Femur (tissue), 1 donor: ENCODE measurements at places on chromosomes 12 and 14.

- no peak for DNase-seq
Observed at GRCh38 chr12:57031138-57031725, 14.9 kb upstream of the TAC3 start.

- no peak for DNase-seq
Observed at GRCh38 chr14:29197557-29197956, 431.0 kb downstream of the FOXG1 start.

DNA sequence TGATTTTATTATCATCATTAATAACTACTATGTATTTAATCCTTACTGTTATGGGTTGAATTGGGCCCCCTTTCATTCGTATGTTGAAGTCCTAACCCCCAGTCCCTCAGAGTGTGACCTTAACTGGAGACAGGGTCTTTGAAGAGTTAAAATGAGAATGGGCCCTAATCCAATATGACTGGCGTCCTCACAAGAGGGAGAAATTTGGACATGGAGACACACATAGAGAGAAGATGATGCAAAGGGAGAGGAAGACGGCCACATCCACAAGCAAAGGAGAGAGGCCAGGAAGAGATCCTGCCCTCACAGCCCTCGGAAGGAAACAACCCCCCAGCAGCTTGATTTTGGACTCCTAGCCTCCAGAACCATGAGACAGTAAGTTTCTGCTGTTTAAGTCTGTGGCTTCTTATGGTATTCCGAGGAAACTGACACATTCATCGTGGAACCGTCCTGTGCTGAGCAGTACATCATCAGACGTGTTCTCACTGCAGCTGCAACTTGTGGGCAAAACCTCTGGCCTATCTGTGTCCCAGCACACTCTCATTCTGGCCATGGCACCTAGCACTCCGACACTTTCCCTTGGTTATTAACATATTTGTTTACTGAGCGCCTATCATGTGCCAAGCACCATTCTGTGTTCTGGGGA lies 127.6 kb downstream of the SLC38A6 start:
- no peak for DNase-seq

- peak; percentile 75 for DNase-seq
Observed at GRCh38 chr12:31226639-31227038, 99.3 kb downstream of the SINHCAF start.

GRCh38 chr12:31783996-31784645 lies 55.3 kb upstream of the AMN1 start:
- DNase-seq: no peak

DNA sequence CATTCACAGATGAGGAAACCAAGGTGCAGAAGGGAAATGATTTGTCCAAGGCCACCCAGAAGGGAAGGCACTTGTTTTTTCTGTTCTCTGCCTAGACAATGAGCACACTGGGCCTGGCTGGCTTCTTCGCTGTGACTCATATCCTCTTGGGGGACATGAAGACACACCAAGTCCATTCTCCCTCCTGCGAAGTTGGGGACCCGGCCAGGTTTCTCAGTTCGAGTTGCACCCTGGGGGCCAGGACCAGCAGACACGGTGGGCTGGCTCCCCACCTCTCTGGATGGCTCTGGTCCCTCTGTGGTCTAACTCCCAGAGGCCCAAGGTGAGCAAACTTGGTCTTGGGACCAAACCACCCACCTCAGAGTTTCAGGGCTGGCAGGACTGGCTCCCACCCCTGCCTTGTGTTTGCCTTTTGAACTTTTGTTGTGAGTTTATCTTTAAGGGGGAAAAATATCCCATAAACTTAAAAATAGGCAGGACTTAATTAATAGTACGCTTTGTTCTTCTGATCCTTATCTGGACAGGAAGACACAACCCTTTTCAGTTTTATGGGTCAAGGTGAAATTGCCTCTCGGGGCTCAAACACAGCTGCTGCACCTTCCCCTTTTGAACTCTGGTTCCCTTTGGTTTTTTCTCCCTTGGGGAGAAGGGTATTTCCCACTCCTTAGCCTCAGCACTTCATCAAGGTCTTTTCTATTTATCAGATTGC lies 9.0 kb upstream of the MLEC start:
- no peak for DNase-seq

DNA sequence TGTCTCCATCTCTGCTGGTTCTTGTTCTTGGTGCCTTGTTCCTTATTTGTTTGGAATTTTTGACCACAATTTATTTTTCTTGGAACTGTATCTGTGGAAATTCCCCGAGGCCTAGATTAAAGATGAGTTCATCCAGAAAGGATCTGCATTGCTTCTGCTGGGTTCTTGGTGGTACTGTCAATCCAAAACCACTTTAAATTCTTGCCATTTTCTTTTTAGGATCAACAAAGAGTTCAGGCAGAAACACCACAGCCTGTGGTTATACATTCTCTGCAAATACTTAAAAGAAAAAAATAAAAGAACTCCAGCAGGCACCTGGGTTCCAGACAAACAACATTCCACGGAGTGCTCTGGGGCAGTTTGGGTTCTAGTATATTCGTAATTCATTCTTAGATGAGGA lies 6.0 kb upstream of the VAMP1 start:
- DNase-seq: no peak

DNA sequence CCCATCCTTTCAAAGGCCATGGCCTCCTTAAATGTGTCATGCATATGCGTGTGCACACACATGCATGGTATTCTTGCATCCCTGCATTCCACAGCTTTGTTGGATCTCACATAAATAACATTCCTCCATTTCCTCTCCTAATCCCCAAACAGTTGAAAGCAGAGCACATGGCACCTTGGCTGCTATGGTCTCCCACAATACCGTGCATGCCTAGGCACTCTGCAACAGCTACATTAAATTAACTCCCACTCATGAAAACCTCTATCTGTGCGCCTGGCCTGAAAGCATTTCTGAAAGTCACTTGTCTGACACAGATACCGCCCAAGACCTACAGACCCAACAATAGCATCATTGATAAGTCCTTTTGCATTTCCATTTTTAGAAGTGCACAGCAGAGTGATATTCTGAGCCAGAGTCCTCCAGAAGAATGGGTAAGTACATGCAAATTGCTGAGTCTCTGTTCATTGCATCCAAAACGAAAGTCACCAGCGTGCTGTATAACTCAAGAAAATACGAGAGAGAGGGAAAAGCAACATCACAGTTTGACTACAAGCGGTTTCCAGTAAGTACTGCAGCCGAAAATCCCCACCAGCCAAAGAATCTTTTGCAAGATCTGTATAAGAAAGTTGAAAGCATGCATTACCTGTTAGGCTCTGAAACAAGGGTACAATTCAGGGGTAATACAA lies 436 bp downstream of the ASB2 start:
- no peak for DNase-seq

- DNase-seq: no peak
Observed at GRCh38 chr14:89641495-89642175, 224.6 kb upstream of the FOXN3 start.
